Vagina (tissue), 2 donors: ENCODE measurements at places on chromosomes 7 and 10. TPM values are rescaled to one million over a fixed set of nuclear protein-coding genes. Genes with fewer than 3 reads are reported as not detected.

Gene WDR86
- total RNA-seq, result 19.4 TPM

Gene PPP1R17
- not detected for total RNA-seq

Gene HABP2
- total RNA-seq, result not detected

Gene NXPH1
- 0.25 TPM for total RNA-seq

- no peak for DNase-seq
- no peaks in the 10 kb centered on the region for H3K36me3 ChIP-seq
- H3K4me1 ChIP-seq, result no peaks in the 10 kb centered on the region
- H3K4me3 ChIP-seq, result no peak overlapping the region
- no peaks in the 10 kb centered on the region for H3K27me3 ChIP-seq
- no peak overlapping the region for H3K27ac ChIP-seq
Observed at GRCh38 chr10:110324805-110325280, 20.1 kb upstream of the SMNDC1 start.

Gene COL1A2
- total RNA-seq, result 199 TPM

Gene RNF32
- total RNA-seq, result not detected

Gene IGF2BP3
- 11.8 TPM for total RNA-seq

Gene MTPN
- 55.7 TPM for total RNA-seq

DNA sequence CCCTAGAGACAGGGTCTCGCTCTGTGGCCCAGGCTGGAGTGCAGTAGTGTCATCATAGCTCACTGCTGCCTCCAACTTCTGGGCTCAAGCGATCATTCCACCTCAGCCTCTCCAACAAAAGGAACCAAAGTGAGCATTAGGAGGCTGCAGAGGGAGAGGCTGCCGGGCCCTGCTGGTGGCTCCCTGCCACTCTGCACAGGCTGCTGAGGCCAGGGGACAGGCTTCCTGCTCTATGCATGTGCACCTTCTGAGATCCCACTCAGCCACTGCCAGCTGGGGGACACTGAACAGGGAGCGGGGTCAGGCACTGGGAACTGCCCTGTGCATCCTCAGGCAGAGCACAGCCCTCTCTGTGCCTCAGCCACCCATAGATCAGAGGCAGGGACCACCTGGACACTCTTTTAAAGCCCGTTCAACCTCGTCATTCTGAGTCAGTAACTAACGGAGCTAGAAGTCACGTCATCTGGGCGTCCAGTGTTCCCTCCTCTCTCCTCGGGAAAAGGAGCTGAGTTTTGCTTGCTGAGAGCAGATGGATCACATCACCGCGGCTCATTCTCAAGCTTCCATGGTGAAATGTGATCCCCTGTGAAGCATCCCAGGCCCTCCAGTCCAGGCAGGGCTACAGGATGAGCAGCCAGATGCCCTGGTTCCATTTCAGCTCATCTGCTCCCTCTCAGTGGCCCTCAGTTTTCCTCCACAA is 109.6 kb downstream of the MYL10 start:
- DNase-seq, result no peak
- H3K4me3 ChIP-seq, result no peak overlapping the region
- H3K4me1 ChIP-seq, result peaks cover 14% of the 10 kb centered on the region

DNA sequence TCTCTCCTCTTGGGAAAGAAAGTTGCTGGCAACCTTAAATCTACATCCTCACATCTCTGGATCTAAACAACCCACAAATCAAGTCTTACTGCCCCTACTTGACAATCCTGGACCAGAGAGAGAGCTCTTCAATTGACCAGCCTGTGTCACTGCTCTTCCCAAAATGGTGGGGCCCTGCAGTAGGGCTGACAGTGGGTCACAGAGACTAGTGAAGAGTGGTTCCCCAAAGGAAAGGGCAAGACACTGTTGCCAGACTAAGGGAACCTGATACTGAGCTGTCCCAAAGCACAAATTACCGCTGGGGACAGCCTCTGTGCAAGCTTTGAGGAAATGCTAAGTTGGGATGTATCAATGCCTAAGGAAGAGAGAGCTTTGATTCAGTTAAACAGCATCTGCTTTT is 4.5 kb upstream of the GPRIN2 start:
- H3K4me3 ChIP-seq, result no peak overlapping the region
- no peak for DNase-seq
- peaks cover 4% of the 10 kb centered on the region for H3K27me3 ChIP-seq
- no peak overlapping the region for H3K27ac ChIP-seq
- H3K4me1 ChIP-seq, result peaks cover 8% of the 10 kb centered on the region

Gene TBXAS1
- total RNA-seq, result 18.4 TPM
